ENCODE measurements at places on chromosomes 7 and 10. TPM values are rescaled to one million over a fixed set of nuclear protein-coding genes. Genes with fewer than 3 reads are reported as not detected.

DNA sequence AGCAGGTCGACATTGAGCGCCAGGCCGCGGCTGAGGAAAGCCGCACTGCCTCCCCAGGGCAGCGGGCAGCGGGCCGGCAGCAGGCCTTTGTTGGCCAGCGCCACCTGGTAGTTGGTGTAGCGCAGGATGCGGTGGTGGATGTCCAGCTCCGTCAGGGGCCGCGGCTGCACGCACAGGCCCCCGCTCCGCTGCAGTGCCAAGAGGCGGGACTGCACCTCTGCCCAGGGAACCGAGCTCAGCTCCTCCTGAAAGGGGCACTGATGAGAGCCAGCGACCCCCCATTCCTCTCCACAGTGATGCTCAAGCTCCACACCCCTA lies 5.2 kb downstream of the ATG9B start:
- H3K4me1 ChIP-seq = peaks cover 12% of the 10 kb centered on the region
- no peak overlapping the region for H3K4me3 ChIP-seq
- H3K27ac ChIP-seq = no peak overlapping the region
- DNase-seq = no peak

DNA sequence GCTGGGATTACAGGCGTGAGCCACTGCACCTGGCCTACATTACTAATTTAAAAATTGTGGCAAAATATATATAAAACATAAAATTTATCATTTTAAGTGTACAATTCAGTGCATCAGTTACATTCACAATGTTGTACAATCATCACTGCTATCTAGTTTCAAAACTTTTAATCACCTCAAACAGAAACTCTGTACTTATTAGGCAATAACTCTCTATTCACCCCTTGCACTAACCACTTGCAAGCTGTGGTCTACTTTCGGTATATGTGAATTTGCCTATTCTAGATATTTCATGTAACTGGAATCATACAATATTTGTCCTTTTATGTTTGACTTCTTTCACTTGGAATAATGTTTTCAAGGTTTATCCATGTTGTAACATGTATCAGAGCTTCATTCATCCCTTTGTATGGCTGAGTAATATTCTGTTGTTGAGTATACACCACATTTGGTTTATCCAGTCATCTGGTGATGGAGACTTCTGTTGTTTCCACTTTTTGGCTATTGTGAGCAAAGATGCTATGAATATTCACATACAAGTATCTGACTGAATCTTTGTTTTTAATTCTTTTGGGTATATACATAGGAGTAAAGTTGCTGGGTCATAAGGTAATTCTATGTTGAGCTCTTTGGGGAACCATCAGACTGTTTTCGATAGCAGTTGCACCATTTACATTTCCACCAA lies 14.3 kb upstream of the ELOVL3 start:
- no peaks in the 10 kb centered on the region for H3K4me1 ChIP-seq
- H3K4me3 ChIP-seq = no peak overlapping the region
- H3K27me3 ChIP-seq = no peaks in the 10 kb centered on the region
- no peak overlapping the region for H3K27ac ChIP-seq
- no peak for DNase-seq

DNA sequence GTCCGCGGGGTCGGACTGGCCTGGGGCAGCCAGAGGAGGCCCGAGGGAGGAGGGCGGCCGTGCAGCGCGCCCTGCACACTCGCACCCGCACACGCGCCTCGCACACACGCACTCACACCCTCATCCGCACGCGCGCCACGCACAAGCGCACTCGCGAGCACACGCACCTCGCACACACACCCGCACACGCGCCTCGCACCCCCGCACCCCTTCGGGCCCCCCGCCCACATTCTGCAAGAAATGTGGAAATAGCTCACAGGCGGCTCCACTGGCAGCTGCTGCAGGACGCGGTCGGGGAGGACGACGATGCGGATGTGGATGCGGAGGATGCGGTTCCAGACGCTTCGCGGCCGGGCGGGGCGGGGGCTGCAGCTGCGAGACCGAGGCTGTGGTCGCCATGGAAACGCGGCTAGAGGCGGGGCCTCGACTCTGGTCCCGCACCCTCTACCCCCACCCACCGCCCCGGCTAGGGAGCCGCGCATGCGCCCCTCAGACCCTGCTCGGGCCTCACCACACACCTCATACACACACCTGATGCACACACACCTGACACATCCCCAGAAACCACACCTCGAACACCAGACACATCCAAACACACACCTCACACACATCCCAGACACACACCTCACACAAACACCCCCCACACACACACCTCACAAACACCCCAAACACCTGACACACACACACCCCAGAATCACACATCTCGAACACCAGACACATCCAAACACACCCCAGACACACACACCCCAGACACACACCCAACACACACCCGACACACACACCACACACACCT lies at the start of gene CALY:
CALY (minus strand) TSS at position 320 of the 793 bp plus-strand sequence. CDS start 7,907 bp downstream, outside the sequence.
- DNase-seq = no peak
- H3K27me3 ChIP-seq = peaks cover 22% of the 10 kb centered on the region
- no peaks in the 10 kb centered on the region for H3K36me3 ChIP-seq
- peaks cover 11% of the 10 kb centered on the region for H3K4me1 ChIP-seq

DNA sequence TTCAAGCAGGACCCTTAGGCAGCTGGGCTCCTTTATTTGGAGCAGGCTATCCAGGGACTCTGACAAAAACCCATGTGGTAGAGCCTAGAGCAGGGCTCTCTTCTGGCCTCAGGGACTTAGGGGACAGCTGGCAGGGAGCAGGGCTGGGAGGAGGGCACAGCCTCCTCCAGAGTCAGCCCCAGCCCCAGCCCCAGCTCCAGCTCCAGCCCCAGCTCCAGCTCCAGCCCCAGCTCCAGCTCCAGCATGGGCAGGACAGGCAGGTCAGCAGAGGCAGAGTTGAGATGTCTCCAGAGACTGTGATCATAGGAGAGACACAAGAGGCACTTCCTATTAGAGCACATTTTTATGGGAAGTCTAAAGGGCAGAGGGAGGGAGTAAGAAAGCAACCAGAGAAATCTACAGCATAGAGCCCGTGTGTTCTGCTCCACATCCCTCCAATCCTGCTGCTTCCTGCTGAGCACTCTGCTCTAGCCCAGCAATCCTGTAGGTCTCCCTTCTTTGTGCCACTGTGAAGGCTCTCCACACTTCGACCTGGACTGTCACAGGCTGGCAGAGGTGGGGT lies 13.3 kb upstream of the C10orf53 start:
- no peaks in the 10 kb centered on the region for H3K36me3 ChIP-seq
- H3K4me3 ChIP-seq = no peak overlapping the region
- no peak overlapping the region for H3K27ac ChIP-seq
- H3K27me3 ChIP-seq = no peaks in the 10 kb centered on the region

DNA sequence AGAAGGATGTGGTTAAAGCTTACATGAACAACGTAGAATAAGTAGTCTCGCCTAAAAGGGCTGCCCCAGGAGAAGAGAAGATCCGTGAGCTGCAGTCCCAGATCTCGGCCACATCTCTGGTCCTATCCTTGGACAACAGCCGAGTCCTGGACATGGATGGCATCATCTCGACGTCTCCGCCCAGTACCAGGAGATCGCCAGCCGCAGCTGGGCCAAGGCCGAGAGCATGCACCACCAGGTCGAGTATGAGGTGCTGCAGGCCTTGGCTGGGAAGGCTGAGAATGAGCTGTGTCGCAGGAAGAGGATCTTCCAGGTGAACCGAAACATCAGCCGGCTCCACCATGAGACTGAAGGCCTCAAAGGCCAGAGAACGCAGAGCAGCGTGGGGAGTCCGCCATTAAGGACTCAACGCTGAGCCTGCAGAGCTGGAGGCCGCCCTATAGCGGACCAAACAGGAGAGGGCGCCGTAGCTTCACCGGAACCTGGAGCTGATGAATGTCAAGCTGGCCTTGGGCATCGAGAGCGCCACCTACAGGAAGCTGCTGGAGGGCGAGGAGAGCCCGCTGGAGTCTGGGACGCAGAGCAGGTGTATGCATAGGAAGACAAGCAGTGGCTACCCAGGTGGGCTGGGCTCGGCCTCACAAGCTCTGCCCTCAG lies 22.2 kb downstream of the LIPK start:
- no peaks in the 10 kb centered on the region for H3K4me1 ChIP-seq
- peak; percentile 51 for DNase-seq
- H3K4me3 ChIP-seq = no peak overlapping the region
- no peaks in the 10 kb centered on the region for H3K36me3 ChIP-seq
- H3K27ac ChIP-seq = no peak overlapping the region

DNA sequence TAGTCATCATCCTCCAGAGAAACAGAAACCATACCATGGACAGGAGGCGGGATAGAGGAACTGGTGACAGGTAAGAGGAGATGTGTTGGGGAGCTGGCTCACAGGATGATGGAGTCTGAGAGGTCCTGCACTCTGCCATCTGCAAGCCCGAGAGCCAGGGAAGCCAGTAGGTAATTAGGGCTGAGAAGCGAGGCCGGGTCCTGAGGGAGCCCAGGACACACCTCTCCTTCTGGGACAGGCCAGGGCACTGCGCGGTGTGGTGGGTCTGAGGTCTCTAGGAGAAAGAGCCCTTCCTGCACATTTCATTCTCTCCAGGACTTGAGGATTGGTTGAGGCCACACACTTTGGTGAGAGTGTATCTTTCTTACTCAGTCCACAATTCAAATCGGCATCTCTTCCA lies 415.5 kb downstream of the GLRX3 start:
- H3K27me3 ChIP-seq = peaks cover 10% of the 10 kb centered on the region
- no peak overlapping the region for H3K27ac ChIP-seq
- no peak overlapping the region for H3K4me3 ChIP-seq
- no peak for DNase-seq
- no peaks in the 10 kb centered on the region for H3K4me1 ChIP-seq

DNA sequence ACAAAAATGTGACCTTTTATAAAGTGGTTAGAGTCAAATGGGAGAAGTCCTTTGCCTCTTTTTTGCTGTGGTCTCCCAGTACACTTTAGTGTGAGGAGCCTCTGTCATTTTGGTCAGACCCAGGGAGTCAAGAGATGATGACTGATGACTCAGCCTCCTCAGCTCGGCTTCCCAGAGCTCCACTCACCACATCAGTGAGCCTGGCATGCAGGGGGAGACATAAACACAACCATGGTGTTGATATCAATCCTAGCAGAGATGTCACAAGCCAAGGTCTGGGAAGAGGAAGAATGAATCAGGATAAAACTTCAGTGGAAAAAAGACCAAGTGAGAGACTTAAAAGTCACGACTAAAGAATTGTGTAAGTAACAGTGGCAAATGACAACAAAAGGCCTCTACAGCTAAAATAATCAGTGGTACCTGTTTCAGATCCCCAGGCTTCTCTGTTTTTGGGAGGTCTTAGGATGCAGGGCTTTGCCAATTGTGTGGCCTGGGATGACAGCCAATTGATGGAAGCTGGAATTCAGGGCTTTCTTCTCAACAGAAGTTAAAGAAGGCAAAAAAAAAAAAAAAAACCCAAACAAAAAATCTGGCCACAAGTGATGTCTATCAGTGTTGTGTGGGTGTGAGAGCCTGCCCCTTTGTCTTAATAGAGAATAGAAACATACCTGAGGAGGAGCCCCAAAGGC lies 50.2 kb downstream of the TFAM start:
- H3K4me3 ChIP-seq = no peak overlapping the region
- H3K27me3 ChIP-seq = no peaks in the 10 kb centered on the region
- no peaks in the 10 kb centered on the region for H3K36me3 ChIP-seq

DNA sequence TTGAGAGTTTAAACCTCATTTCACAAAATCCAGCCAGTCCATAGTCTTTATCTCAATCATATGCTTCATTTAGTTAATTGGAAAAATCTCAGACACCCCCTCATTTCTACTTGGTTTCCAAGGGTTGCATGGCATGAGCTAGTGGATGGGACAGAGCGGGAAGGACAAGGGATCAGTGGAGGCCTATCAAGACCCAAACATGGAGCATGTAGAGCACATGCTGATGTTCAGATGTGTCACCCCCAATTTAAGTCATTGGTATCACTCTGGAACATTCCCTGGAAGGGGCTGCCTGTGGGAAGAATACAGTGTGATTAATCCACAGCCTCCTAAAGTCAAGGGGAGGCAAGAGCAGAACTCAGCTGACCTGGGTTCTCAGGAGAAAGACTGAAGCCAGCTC lies 2.3 kb downstream of the C10orf71 start:
- H3K27ac ChIP-seq = no peak overlapping the region
- no peaks in the 10 kb centered on the region for H3K4me1 ChIP-seq
- no peaks in the 10 kb centered on the region for H3K27me3 ChIP-seq
- no peak overlapping the region for H3K4me3 ChIP-seq
- no peaks in the 10 kb centered on the region for H3K36me3 ChIP-seq

- no peak overlapping the region for H3K27ac ChIP-seq
- no peaks in the 10 kb centered on the region for H3K27me3 ChIP-seq
- no peak overlapping the region for H3K4me3 ChIP-seq
- H3K36me3 ChIP-seq = no peaks in the 10 kb centered on the region
Measured at GRCh38 chr7:70583965-70584883, 547.7 kb upstream of the GALNT17 start.

Gene ANKRD30A
- polyA plus RNA-seq = not detected

DNA sequence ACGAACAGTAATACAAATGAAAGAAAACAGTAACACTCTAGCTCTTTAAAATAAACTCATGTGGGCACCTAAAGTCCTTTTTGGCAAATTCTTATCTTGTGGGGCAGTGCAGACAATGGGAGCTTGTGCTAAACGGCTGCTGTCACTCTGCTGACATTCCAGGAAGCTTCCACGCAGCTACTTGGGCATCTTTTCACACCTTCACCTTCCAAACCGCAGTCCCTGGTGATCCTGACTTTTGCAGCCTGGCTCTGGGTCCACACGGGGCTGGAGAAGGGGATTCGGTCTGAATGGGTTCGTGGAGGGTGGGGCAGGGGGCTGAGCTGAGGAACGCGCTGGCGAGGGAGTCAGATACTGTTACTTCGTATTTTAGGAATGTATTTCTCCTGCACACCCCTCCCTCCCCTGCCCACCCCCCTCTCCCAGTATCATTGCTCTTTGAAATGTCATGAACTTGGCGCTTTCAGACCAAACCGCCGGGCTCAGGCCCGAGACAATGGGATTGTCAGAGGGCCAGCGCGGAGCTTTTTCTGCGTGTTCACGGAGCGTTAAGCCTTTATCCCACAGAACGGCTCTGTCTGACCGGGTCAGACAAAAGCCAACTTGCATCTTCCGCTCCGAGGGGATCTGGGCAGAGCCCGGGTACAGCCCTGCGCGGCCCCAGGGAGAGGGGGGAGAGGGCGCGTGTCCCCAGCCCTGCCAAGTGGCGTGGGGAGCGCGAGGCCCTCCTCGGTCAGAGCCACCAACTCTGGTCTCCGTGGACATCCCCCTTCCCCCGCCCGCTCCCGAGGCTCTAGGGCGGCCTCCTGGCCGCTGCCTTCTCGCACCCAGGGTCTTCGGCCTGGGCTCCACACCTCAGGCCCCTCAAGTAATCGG lies 76.7 kb upstream of the EN2 start:
- H3K27ac ChIP-seq = no peak overlapping the region
- peaks cover 25% of the 10 kb centered on the region for H3K4me1 ChIP-seq
- DNase-seq = no peak

- H3K4me3 ChIP-seq = no peak overlapping the region
- no peak for DNase-seq
- H3K27ac ChIP-seq = no peak overlapping the region
- no peaks in the 10 kb centered on the region for H3K27me3 ChIP-seq
- H3K36me3 ChIP-seq = no peaks in the 10 kb centered on the region
- no peaks in the 10 kb centered on the region for H3K4me1 ChIP-seq
Measured at GRCh38 chr7:13717031-13717430, 272.4 kb downstream of the ETV1 start.

Gene UPF2
- polyA plus RNA-seq = 13.2 TPM
